ENCODE measurements at places on chromosomes 5 and 9.

GRCh38 chr5:174690271-174690670 is 34.1 kb upstream of the MSX2 start:
- DNase-seq, result no peak

GRCh38 chr9:79371948-79372555 is 199.7 kb upstream of the TLE4 start:
- no peak for DNase-seq

GRCh38 chr9:14906000-14906399 is 4.2 kb downstream of the FREM1 start:
- DNase-seq, result no peak

GRCh38 chr9:128497824-128498610 is 6.5 kb upstream of the GLE1 start:
- DNase-seq, result no peak

- no peak for DNase-seq
Measured at GRCh38 chr5:61262080-61262479, 70.0 kb upstream of the ZSWIM6 start.

GRCh38 chr9:112044186-112044585 is 130.9 kb downstream of the SUSD1 start:
- DNase-seq, result no peak

- DNase-seq, result no peak
Measured at GRCh38 chr9:134205672-134206310, 41.4 kb upstream of the RNU6ATAC start.

DNA sequence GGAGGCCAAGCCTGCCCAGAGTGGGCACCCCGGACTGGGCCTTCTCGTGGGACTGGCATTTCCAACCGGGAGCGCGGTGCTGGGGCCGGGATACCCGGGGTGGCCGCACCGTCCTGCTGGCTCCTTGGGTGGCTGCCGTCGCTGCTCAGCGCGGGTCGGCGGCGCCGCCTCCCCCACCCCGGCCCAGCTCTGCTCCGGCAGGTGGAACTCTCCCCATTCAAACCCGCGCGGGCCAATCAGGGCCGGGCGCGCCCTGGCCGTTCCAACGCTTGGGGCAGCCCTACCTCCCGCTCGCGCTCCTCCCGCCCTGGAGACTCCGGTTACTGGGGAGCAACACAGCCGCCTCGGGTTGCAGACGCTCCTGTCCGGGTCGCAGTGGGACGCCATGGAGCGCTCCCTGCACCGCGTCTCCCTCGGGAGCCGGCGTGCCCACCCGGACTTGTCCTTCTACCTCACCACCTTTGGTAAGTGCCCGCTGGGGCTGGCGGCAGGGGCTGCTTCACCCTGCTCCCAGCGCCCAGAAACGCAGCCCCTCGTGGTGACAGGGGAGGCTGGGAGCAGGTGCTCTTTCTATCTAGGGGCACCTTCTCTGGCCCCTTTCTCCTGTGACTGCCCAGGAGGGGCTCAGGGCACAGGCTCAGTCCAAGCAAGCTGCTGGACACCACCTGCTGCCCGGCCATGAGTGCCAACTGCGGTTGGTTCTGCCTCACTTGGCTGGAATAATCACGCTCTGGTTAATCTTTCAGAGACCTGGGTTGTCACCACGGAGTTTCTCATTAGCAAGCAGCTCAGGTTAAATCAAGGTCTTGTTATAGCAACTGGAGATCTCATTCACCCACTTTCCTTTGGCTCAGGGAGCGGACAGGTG is at the start of gene RGS3:
TSS of gene RGS3 (plus strand) at position 310 of the 868 bp plus-strand sequence. CDS start at position 386, 76 bp downstream.
- DNase-seq, result no peak

- DNase-seq, result no peak
Measured at GRCh38 chr5:179061025-179061424, 852 bp downstream of the ZNF354C start.

GRCh38 chr5:16659536-16659935 is 42.7 kb upstream of the RETREG1 start:
- DNase-seq, result no peak

- DNase-seq, result no peak
Measured at GRCh38 chr5:125171641-125172040, 425.2 kb upstream of the ZNF608 start.

GRCh38 chr5:161847941-161848391 is at the start of gene GABRA1:
GABRA1 (plus strand) TSS chr5:161848120; CDS start chr5:161850811, 2,691 bp downstream.
- DNase-seq, result no peak
